ENCODE measurements at places on chromosomes 1 and 21. TPM values are rescaled to one million over a fixed set of nuclear protein-coding genes. Genes with fewer than 3 reads are reported as not detected.
A peak's percentile ranks its signal among the peaks of the same experiment; 100 is the strongest.

Gene KLF18
- not detected for total RNA-seq

Gene PTPRF
- total RNA-seq = 15.0 TPM

Gene IFNLR1
- 3.4 TPM for total RNA-seq

GRCh38 chr1:84598418-84598817, 24.2 kb upstream of the CTBS start:
- H3K4me3 ChIP-seq = no peak overlapping the region

DNA sequence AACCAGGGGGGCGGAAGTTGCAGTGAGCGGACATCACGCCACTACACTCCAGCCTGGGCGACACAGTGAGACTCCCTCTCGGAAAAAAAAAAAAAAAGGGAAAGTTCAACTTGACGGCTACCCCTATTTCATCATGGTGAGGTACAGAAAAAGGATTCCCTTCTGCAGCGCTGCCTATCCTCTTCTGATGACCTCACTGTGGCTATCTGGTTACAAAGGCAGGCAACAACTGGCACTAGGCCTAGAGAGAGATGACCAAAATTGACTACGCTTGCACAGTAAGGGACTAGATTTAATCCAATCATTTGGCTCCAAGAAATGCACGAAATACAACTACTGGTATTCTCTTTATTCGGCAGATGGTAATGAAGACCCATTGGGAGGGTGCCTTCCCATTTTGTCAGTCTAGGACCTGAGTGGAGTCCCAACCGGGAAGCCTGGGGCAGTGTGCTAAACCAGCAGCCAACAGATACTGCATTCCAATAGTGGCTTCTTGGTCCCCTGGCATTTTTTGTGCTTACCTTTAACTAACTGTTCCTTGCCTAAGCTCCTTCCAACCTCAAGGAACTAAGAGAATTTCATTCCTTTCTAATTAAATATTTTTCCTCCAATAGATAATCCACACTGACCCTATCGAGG, 36.6 kb downstream of the ITPKB start:
- peak overlapping the region; percentile 93 for H3K27ac ChIP-seq
- H3K4me3 ChIP-seq = peak overlapping the region; percentile 69
- H3K4me1 ChIP-seq = peaks cover 23% of the 10 kb centered on the region
- DNase-seq = peak; percentile 52
- no peaks in the 10 kb centered on the region for H3K36me3 ChIP-seq

- no peaks in the 10 kb centered on the region for H3K36me3 ChIP-seq
- no peaks in the 10 kb centered on the region for H3K27me3 ChIP-seq
- H3K4me3 ChIP-seq = no peak overlapping the region
- no peak overlapping the region for H3K27ac ChIP-seq
These were observed 11.0 kb downstream of the GSTM5 start for GRCh38 chr1:109722908-109723691.

DNA sequence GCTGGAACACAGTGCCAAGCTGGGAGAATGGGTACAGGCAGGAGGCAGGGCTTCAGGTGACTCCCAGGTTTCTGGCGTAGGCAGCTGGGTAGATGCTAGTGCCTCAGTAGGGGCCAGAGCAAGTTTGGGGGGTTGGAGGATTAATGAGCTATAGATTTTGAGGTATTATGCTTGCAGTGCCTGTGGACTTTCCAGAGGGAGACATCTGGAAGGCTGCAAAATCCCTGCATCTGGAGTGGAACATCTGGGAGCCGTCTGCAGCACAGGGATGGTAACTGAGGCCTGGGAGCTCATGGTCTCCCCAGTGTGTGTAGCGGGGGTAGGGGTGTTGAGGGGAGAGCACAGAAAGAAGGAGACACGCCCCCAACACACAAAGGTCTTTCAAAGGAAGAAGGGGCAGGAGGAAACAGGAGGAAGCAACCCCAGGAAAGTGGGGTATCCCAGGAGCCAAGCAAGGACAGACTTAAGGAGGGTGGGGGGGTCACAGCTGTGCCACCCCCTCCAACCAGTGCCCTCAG, 2.2 kb upstream of the PDZK1IP1 start:
- H3K27ac ChIP-seq = no peak overlapping the region
- peaks cover 8% of the 10 kb centered on the region for H3K4me1 ChIP-seq
- no peaks in the 10 kb centered on the region for H3K27me3 ChIP-seq

GRCh38 chr1:111501645-111502044, 1.8 kb downstream of the ADORA3 start:
- peaks cover 6% of the 10 kb centered on the region for H3K4me1 ChIP-seq
- no peaks in the 10 kb centered on the region for H3K36me3 ChIP-seq

DNA sequence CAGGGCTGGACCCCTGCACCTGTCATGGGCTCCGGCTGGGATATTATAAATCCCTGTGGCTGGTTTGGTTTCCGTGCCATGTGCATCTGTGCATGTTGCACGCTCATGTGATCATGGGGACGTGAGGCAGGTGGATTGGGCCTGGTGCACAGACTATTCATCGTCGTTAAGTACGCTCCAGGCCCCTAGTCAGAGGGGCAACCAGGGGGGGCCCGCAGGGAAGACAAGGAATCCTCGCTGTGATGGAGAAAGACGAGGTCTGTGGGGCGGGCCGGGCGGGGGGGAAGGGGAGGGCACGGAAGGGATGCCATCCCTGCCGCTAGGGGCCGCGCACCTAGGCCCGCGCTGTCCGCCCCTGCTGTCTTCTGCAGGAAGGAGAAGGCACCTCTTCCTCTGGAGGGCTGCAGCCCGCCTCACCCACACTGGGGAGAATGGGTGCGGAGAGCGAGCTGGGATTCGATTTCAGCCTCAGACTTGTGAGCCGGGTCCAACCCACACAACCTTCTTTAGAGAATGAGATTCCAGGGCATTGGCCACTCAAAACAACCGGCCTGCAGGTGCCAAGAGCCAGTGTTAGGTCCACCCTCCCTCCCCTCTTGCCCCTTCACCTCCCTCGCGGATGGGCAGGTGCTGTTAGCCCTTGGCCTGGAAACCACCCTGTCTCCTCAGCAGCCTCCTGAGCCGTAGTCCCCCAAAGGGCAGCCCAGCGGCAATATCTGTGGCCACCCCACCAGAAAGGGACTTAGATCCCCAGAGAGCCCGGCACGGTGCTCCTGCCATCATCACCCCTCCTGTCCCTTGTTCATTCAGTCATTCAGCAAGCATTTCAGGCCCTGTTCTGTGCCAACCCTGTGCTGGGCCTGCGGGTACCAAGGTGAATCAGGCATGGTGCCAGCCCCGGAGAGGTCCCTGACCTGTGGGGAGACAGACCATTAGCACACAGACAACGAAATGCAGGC, 950 bp upstream of the LRP8 start:
- H3K27ac ChIP-seq = no peak overlapping the region
- no peaks in the 10 kb centered on the region for H3K27me3 ChIP-seq
- H3K4me1 ChIP-seq = peaks cover 20% of the 10 kb centered on the region
- no peak for DNase-seq
